ENCODE measurements at places on chromosomes 5 and 9.
A peak's percentile ranks its signal among the peaks of the same experiment; 100 is the strongest.

GRCh38 chr5:149002761-149003689 lies 59.8 kb downstream of the SH3TC2 start:
- no peak for DNase-seq

DNA sequence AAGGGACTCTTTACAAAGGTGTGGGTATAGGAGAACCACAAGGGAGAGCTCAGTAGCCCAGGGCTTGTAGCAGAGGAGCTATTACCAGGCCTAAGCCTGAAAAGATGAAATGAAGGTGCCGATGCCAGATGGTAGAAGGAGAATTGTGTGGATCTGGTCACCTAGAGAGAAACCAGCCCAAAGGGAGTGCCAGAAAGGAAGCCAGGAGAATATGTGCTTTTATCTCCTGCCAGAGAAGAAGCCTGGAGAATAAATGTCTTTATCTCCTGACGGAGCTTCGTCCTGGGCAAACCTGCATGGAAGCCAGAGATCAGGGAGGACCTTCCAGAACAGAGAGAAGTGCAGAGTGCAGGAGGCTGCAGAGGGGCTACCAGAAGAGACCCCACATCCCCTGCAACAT lies 142.6 kb downstream of the MED10 start:
- no peak for DNase-seq

GRCh38 chr9:125794708-125795107 lies 47.5 kb downstream of the PBX3 start:
- no peak for DNase-seq

DNA sequence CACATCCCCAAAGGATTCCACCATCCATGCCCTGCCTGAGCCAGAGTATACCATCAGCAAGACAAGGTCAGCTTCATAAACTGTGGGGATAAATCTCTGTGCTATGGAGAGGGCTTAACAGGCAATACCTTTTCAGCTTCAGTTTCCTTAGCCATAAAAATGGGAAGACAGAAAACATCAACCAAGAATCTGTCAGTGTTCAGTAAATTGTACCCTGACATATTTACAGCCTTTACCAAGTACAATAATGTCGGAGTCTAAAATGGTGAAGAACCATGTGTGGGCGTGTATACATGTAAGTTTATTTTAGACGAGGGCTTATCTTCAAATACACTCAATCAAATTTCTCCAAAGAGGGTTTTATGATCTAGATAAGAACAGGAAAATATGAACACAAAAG lies 94.7 kb downstream of the ELAVL2 start:
- no peak for DNase-seq

GRCh38 chr9:137067860-137068538 lies 2.4 kb downstream of the SAPCD2 start:
- peak; percentile 89 for DNase-seq

DNA sequence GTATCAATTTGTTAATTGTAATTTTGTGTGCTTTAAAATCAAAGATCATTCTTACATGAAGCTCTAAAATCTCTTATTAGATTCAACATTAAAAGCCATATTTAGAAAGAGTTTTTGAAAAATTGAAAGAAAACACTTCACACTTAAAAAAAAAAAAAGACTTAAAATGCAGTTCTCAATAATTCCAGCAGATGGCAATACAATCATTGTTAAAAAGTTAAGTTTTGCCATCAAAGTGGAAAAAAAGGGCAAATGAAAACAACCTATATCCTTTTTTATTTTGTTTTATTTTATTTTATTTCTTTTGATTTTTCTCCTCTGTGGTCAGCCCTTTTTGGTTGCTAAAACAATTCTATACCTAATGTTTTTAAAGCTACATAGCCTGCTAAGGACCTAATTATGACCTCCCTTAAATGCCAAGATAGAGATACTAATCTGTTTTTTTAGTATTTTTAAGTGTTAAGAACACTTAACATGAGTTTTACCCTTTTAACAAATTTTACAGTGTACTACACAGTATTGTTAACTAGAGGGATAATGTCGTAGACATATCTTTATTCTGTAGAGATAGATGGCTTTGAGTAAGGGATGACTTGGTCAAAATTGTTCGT lies 154.2 kb upstream of the DAB2 start:
- no peak for DNase-seq

DNA sequence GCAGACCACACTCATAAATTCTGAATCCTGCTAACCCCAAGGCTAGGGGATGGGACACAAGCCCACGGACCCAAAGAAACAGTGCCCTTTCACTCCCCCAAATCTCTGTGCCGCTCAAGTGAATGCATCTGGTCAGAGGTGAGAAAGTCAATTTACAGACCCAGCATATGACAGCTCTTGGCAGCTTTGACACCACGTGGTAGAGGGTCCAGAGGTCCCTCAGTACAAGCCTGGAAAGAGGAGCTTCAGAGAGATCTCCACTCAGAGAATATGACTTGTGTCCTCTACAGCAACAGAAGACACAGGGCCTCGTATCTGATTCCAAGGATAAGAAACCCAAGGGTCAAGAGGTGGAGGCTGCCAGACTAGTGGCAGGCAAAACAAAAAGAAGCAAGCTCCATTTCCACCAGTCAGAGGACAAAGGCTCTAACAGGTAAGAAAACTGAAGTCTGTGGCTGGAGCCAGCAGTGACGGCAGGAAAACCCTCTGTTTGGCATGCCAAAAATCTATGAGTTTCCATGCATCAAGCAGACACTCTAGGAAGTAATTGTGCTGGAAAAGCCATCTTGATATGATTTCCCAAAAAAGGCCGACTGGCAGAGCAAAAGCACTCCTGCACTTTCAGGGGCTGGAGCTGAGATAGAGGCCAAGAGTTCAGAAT lies 138.7 kb downstream of the UGCG start:
- DNase-seq, result no peak

DNA sequence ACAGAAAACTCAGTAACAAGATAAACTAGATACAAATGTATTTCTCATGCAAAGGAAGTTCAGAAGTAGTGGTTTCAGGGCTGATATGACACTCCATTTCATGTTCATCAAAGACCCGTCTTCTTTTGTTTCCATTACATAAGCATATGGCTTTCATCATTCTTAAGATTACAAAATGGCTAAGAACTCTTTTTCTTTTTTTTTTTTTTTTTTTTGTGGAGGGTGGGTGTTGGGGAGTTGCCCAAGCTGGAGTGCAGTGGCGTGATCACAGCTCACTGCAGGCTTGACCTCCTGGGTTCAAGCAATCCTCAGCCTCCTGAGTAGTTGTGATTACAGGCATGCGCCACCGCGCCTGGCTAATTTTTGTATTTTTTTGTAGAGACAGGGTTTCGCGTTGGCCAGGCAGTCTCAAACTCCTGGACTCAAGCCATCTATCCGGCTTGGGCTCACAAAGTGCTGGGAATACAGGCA lies 22.0 kb upstream of the PTBP3 start:
- peak; percentile 29 for DNase-seq
